ENCODE measurements at places on chromosomes 4 and X.

DNA sequence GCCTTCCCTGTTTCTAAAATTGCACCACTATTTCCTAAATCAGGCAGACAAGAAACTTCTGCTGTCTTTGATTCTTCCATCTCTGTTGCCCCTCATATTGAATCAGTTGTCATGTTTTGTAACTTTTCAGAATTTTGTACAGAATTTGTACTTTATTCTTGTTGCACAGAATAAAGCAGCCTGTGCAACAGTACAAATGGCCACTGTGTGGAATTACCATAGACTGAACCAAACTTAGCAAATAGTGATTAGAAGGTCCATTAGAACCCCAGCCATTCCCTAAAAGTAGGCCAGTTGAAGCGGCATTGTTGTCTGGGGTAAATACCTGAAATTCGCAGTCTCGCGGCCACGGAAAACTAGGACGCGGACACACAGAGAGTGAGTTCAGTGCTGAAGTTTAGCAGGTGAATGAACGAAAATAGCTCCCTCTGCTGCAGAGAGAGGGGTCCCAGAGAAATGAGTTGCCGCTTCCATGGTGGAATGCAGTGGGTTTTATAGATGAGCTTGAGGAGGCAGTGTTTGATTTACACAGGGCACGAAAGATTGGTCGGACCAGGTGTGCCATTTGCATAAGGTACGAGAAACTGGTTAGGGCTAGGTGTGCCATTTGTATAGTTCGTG lies 71.8 kb downstream of the C4orf33 start:
- no peak for ATAC-seq

- ATAC-seq = no peak
Observed at GRCh38 chr4:11805842-11806241, 377.1 kb upstream of the HS3ST1 start.

- ATAC-seq = no peak
Observed at GRCh38 chr4:25790024-25790423, 72.8 kb downstream of the SEL1L3 start.

- no peak for ATAC-seq
Observed at GRCh38 chrX:53095796-53096195, 1.9 kb downstream of the KANTR start.

- no peak for ATAC-seq
Observed at GRCh38 chr4:122796801-122797404, 29.7 kb upstream of the FGF2 start.

GRCh38 chrX:140866446-140866845 lies 135.9 kb upstream of the SPANXB1 start:
- no peak for ATAC-seq

GRCh38 chrX:24646006-24646405 lies 1.1 kb downstream of the PCYT1B start:
- ATAC-seq = no peak

DNA sequence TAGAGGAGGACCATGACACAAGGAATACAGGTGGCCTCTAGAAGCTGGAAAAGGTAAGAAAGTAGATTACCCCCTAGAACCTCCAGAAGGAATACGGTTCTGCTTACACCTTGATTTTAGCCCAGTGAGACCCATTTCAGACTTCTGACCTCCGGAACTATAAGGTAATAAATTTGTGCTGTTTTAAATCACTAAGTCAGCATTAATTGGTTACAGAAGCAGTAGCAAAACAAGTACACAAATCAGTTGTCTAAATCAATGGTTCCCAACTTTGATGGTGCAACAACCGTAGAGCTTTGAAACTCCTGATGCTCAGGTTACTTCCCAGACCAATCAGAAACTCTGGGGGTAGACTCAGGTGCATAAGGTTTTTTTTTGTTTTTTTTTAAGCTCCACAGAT lies 113.6 kb downstream of the RTL9 start:
- no peak for ATAC-seq

GRCh38 chr4:105644257-105644656 lies 64.2 kb downstream of the INTS12 start:
- ATAC-seq = no peak

- no peak for ATAC-seq
Observed at GRCh38 chr4:48914311-48914710, 7.7 kb upstream of the OCIAD2 start.

DNA sequence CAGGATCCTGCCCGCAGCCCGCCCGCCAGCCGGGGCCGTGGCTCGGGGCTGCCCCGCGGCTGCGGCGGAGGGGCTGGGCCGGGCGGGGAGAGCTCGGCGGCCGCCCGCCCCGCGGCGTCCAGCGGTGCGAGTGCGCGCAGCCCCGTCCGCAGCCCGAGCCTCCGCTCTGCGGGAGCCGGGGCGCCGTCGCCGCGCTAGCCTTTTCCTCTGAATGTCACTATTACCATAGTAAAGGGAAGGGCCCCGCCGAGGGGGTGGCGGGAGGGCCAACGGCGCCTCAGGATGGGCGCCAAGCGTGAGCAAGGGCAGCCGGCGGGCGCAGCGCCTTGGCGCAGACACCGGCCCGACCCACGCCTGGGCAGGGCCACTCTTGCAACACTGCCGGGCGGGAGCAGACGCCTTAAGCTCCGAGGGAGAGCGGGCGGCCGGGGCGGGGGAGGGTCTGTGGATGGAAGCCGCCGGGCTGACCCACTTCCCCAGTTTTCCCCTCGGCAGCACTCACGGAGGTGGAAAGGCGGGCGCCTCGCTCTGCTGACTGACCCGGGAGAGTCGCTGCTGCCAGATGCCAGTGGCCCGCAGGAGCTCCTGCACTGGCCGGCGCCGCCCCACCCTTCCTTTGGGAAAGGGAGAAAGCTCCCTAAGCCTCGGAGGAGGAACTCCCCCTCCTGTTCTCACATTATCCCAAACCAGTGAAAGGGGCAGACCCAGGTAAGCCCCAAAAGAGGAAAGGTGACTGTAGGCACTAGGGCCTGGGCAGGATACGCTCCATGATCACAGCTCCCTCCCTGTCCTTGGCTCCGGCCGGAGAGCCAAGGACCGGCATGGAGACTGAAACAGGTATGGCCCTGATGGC lies 329.4 kb downstream of the HNRNPD start:
- ATAC-seq = peak; percentile 25
